ENCODE measurements at places on chromosomes 3 and 15. TPM values are rescaled to one million over a fixed set of nuclear protein-coding genes. Genes with fewer than 3 reads are reported as not detected.

The PLCB2 gene
- total RNA-seq, result 71.3 TPM

The SHC4 gene
- total RNA-seq, result 6.8 TPM

The MASP1 gene
- total RNA-seq, result 0.56 TPM

The CFAP100 gene
- total RNA-seq, result not detected

The GABRB3 gene
- 4.4 TPM for total RNA-seq

The DPPA4 gene
- total RNA-seq, result 80.5 TPM

The ADAMTS9 gene
- total RNA-seq, result 261 TPM

The IMPG2 gene
- 0.74 TPM for total RNA-seq

The FOXB1 gene
- total RNA-seq, result 6.7 TPM

The HIGD2B gene
- not detected for total RNA-seq

The LSMEM2 gene
- 0.18 TPM for total RNA-seq

The CRYGS gene
- 5.8 TPM for total RNA-seq

The CD96 gene
- not detected for total RNA-seq

The CHRD gene
- 2.4 TPM for total RNA-seq

The TMEM207 gene
- total RNA-seq, result not detected

The SH3GL3 gene
- total RNA-seq, result 9.4 TPM

The SCAANT1 gene
- not detected for total RNA-seq

The PEAK1 gene
- total RNA-seq, result 289 TPM

The TGM4 gene
- total RNA-seq, result not detected

The C15orf62 gene
- total RNA-seq, result not detected

The CDHR4 gene
- 1.1 TPM for total RNA-seq

The PFKFB4 gene
- 11.5 TPM for total RNA-seq

The TIPIN gene
- total RNA-seq, result 17.7 TPM

The SECISBP2L gene
- total RNA-seq, result 44.3 TPM

The CAPN3 gene
- 2.0 TPM for total RNA-seq
